ENCODE measurements at places on chromosomes 11 and 22.

GRCh38 chr11:22734628-22735345 is 68.4 kb downstream of the GAS2 start:
- DNase-seq = no peak

DNA sequence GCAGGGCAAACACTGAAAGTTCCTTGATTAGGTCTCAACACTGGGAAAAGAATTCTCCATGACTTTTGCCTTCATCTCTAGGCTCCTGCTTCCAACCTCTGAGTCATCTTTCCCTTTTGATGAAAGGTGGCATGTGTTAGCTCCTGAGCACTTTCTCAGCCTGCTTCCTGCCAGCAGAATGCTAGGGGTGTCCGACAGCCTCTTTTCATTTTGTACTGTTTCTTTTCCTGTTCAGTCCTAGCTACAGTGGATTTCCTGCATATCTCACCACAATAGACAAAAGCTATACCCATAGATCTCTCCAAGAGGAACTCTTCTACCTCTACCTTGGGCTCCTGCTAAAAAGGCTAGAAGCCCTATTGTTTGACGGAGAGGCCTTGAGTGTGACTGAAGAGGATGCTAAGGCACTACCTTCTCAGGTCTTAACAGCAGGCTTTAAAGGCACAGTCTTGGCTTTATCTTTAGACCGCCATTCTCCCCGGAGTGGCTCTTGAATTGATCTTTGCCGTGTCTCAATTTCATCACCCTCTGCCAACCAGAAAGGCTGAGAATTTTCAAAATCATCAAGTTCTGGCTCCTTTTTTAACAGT is 145.5 kb downstream of the RBFOX2 start:
- no peak for DNase-seq

GRCh38 chr11:35223371-35223796 is 84.4 kb downstream of the CD44 start:
- peak; percentile 93 for DNase-seq

DNA sequence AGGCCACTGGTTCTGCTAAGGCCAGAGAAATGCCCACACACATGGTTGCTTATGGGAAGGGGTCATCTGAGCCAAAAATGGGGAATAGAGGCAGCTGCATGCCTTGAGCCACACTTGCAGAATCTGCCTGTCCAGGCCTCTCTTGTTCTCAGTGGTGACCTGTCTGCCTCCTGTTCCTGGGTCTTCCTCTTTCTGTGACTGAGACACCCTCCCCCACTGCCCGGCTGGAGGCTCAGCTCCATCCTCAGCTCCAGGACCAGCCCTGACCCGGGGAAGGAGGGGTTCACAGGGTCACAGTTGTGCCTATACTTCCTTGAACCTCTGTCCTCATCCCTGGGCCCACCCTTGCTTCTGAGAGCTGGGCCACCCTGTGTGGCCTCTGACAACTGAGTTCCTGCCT is 52.3 kb downstream of the CSF2RB start:
- no peak for DNase-seq

- no peak for DNase-seq
These were observed 98.9 kb downstream of the INSC start for GRCh38 chr11:15213471-15214231.

GRCh38 chr11:8757047-8757446 is 74.5 kb downstream of the RPL27A start:
- DNase-seq = no peak

Measured in right lung (tissue), 10 donors.